ENCODE measurements at places on chromosomes 1 and 21.

GRCh38 chr21:16912075-16912474, 600.8 kb upstream of the CXADR start:
- DNase-seq = no peak

DNA sequence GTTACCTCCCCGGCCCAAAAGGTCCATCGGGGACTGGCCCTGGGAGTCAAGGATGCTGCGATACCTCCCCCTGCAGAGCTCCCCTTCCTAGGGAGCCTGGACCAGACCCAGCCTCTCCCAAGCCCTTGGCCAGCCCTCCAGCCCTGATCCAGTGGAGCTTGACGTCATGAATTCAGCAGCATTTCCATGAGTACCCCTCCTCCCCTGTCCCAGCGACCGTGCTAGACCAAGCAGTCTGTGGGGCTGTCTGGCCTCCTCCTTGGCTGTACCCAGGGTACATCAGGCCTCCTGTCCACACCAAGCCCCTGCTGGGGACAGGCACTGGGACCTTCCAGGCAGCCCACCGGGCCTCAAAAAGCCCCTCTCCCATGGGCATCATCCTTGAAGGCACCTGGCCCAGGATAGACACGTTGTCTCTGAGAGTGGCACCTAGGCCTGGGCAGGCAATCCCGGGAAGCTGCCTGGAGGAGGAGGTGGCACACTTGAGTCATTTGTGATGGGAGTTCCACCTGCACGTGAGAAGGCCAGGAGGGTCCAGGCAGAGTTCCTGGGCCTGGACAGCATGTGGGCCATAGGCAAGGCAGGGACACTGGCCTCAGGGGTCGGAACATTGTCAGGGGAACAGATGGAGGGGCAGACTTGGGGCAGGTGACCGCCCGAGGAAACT, 46.4 kb downstream of the WNT9A start:
- DNase-seq = no peak

- no peak for DNase-seq
Measured at GRCh38 chr1:17861685-17862084, 106.6 kb downstream of the ACTL8 start.

DNA sequence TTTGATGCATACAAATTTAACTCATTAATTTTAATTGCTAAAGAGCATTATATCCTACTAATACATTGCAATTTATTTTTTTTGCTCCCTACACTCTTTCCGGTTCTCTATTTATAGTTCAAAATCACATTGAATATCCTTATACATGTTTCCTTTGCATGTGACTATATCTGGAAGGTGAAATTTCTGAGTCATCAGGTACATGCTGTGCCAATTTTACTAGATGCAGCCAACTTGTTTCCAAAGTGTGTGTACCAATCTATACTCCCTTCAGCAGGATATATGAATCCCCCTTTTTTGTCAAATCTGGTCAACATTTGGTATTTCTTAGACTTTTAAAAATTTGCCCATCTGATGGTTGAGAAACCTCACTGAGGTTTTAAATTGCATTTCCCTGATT, 602.9 kb upstream of the CAMK1G start:
- DNase-seq = no peak

GRCh38 chr1:180182643-180183311, 28.1 kb downstream of the QSOX1 start:
- no peak for DNase-seq

DNA sequence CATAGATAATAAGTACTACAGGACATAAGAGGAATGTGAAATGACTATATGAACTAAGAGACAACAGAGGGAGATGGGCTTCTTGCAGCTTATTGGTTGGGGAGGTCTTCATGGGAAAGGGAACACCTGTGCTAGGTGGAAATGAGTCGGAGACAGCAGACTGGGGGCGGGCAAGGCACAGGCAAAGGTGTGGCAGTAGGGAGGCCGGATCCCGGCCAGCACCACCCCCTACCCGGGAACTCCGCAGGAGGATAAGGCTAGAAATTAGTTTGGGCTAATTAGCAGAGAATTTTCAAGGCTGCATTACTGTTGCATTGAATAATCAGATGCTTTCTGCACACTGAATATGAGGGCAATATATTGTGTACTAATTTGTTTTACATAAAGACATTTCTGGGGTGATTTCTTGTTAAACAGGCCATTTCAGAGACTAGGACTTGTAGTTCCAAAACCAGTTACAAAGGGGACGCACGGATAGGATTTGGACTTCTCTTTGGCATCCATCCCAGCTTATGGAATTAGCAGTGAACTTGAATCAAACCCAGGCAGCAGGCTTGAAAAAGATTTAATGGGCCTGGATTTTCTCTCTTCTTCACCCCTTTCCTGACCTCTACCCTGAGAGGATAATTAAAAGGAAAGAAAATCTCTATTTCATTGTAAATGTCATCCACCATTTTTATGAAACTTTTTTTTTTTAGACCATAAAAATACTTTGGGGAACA, 2.2 kb upstream of the HUNK start:
- DNase-seq = no peak

DNA sequence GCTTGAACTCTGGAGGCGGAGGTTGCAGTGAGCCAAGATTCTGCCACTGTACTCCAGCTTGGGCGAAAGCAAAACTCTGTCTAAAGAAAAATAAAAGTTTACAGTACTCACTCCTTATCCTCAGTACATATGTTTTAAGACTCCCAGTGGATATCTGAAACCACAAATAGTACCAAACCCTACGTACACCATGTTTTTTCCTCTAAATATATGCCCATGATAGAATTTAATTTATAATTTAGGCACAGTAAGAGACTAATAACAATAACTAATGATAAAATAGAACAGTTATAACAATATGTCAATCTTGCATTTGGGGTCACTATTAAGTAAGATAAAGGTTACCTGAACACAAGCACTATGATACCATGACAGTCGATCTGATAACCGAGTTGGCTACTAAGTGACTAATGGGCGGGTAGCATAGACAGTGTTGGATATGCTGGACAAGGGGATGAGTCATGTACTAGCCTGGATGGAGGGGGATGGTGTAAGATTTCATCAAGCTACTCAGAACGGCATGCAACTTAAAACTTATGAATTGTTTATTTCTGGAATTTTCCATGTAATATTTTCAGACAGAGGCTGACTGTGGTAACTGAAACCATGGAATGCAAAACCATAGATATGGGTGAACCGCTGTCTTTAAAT, 43.7 kb downstream of the ST7L start:
- DNase-seq = no peak

GRCh38 chr21:38997051-38997842, 186.0 kb downstream of the PSMG1 start:
- DNase-seq = no peak

DNA sequence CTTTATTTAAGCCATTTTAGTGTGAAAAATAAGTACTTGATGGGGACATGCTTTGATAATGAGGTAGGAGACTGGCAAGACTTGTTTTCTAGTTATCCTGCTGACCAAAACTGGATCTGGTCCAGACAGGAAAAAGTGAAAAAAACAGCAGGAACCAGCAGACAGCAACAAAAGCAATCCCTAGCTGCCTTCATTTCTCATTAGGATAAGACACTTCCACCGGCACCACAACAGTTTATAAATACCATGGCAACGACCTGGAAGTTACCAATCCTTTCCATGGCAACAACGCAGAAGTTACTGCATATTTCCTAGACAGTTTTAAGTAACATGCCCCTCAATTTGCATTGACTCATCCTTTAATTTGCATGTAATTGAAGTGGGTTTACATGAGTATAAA, 993.8 kb upstream of the NCAM2 start:
- no peak for DNase-seq

DNA sequence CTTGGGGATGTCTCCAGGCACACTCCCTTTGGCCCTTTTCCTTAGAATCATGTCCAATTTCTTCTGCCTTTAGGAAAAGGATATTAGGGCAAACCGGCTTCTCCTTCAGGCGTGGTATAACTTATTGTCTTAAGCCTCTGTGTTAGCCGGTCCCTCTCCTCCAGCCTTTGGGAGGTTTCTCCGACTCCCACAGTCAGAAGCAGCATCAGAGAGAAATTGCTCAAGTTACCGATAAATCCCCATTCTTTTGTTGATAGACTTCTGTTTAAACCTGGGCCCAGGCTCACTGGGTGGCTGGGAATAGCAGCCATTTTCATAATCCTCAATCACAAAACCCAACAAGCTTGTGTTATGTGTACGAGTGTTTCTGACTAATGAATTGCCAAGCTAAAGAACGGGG, 85.4 kb upstream of the KAZN start:
- no peak for DNase-seq

- DNase-seq = no peak
Measured at GRCh38 chr1:15102646-15103045, 50.9 kb upstream of the TMEM51 start.

DNA sequence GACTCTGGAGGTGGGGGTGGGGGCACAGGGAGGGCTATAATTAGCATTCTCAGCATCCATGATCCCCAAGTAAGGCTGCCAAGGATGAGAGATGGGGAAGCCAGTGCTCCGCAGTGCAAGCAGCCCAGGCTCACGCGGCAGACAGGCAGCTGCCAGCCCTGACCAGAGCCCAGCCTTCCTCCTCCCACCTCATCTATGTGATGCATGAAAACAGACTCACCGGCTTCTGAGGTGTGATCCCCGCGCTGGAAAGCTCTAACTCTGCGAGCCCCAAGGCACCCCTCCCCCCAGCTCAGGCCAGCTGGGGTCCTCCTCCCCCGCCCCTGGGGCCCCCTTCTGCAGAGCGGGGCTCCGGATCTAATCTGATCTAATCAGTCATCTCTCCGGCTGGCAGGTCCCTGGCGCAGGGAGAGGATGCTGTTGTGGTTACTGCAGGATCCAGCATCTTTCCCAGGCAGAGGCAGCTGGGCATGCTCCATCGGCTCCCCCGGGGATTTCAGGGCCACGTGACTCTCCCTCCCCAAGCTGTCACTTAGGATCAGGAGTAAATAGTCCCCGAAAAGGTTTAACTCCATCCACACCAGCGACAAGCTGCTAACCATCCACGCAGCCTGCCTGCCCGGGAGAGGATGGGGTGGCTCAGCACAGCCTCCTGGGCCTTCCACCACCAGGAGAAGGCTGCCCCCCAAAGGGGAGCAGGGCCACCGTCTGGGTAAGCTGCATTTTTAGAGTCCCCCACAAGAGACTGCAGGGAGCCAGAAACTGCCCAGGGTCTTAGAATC, at the start of gene PLEKHA6:
Gene PLEKHA6 (minus strand): TSS at position 456 of the 782 bp plus-strand sequence. CDS start 86,202 bp downstream, outside the sequence.
- DNase-seq = no peak

DNA sequence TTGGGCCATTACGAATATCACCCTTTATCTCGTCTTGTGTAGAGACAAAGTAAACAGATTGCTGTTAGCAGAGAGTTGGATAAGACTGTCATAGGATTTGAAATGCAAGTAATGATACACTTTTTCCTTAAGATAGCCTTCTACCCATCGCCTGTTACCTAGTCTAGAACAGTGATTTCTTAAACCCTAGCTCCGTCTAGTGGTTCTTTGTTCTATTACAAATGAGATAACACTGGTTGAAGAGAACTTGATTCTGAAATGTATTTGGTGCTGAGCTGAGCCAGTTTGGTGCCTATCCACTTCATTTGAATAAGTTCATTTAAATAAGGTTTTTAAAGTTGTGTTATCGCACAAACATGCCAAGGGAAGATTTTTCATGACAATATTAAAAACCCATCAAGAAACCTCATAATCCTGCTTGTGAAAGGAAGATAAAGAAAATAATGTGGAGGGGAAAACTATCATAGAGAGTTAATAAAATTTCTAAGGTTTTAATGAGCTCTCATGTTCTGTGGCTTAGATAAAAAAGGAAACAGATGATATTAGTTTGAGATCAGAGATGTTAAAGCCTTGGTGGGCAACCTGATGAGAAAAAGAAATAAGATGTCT, 1.5 kb upstream of the KCNH1 start:
- DNase-seq = no peak

DNA sequence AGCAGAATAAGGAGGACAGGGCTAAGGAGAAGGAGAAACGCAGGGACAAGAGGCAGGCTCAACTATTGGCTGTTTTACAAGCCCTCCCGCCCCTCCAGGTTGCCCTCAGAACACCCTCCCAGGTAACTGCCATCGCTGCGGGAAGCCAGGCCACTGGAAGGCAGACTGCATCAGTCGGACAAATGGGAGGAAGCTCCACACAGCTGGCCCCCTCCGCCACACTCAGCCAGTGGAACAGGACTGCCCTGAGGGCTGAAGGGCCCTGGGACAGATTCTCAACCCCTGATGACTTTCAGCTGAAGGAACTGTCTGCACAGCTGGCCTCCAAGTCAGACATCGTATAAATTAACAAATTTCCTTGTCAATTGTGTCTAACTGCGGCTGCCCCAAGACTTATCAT, 21.8 kb downstream of the LRRC3 start:
- no peak for DNase-seq

GRCh38 chr1:226553924-226554282, 5.3 kb downstream of the STUM start:
- no peak for DNase-seq

DNA sequence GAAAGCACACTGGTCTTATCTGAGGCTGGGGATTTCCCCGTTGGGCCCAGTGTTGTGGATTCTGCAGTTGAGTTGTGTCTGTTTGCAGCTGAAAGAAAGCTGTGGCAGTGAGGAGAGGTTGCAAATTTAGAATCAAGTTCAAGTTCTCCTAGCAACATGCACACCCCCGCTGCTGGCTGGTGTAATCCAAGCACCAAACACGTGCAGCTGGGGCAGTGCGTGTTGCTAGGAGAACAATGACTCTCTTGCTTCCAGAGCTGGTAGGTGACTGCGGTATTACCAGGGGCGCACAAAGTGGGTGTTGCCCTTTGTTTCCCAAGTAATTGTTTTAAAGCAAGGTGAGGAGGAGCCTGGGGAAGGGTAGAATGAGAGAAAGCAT, 91.5 kb downstream of the IER5 start:
- no peak for DNase-seq

GRCh38 chr1:221706876-221707582, 34.9 kb downstream of the DUSP10 start:
- DNase-seq = no peak

DNA sequence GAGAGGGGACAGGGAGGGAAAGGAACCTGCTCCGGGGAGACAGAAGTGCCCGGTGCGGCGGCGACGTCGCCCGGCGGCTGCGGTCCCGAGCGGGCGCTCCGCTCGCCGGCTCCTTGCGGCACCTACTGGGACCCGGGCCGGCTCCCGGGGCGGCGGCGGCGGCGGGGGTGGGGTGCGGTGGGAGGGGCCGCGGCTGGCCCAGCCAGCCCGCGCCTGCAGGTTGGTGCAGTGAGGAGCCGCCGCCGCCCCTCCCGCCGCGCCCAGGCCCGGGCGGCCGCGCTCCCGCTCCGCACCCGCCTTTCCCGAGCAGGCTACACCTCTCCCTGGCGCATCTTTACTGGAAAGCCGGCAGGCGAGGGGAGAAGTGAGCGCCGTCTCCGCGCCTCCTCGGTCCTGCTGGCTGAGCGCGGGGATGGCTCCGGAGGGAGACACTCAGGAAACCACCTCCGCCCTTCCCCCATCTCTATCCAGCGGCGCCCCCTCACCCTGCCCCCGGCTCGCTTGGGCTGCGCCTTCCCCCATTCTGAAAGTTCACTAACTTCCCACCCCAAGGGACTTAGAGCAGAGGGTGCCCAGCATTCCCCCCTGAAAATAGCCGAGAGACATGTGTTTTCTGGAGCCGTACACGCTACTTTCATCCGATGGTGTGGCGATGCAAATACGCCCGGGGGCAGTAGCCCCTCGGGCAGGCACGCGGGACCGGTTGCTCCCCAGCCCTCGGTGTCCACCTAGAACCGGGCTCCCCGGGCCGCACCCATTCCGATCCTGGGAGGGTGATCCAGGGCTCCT, at the start of gene PLD5:
Gene PLD5 (minus strand): TSS at position 127 of the 789 bp plus-strand sequence.
- no peak for DNase-seq

- DNase-seq = no peak
Measured at GRCh38 chr1:239547987-239548386, 161.6 kb downstream of the CHRM3 start.

GRCh38 chr1:99441299-99442095, 177.2 kb downstream of the PLPPR4 start:
- no peak for DNase-seq

Measured in thoracic aorta (tissue), 2 donors.